ENCODE measurements at places on chromosomes 2 and 18.

DNA sequence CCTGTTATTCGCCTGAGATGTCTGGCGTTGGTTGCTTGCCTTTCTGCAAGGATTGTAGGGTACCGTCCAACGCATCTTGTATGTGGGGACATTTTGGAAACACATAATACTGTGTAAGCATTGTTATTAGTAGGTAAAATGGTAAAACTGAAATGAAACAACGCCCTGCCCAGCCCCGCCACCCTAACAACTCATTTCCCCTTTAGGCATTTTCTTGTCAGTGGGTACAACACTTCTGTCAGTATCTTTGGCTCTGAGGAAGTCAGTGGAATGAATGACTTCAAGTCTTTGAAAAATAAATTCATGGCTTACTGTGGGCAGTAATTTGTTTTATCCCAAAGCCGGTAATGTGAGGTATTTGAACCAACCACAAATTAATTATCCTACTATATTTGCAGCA is 86.0 kb downstream of the FMNL2 start:
- DNase-seq = no peak

DNA sequence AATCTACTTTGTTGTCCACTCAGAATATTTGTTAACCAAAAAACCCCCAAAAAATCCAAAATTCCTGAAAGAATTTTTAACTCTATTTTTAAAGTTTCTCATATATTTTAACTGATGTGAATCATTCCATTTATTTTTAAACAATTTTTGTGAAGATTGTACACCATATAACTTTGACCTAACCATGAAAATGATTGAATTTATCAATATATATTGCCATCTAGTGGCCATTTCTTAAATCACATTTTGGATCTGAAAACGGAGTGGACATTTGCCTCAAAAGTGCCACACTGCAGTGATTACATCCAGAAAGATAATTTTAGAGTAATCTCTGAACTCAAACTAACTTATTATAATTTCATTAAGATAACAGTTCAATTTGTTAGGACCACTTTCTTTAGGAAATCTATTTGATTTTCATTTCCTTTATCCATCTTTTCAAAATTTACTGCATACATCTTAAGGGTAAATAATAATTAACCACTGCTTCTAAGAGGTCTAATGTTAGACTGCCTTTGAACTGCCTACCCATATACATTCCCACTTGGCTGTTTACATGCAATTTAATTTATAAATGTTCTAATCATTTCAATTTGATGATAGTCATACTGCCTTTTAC is 71.1 kb downstream of the DSC3 start:
- DNase-seq = no peak

GRCh38 chr18:24321071-24321470 is 76.6 kb downstream of the OSBPL1A start:
- no peak for DNase-seq

- DNase-seq = no peak
These were observed 1.6 kb downstream of the ELAC1 start for GRCh38 chr18:50969448-50969847.

GRCh38 chr2:69683170-69683971 is 39.8 kb upstream of the AAK1 start:
- no peak for DNase-seq

GRCh38 chr2:121088251-121089165 is 196.5 kb downstream of the TFCP2L1 start:
- no peak for DNase-seq

DNA sequence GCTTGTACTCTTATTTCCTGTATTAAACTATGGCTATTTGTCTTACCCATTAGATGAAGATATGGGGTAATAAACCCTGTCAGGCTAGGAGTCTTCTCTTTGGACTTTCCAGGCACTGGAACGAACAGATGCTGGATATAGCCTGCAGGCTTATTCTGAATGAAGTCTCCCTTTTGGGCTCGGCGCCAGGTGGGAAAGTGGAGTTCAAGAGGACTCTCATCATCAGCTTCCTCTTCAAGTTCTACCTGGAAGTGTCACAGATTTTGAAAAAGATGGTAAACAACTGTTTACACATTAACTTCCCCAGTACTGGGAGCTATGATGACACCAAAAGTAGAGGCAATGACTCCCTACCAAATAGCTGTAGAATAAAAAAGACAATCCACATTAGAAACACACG is 27.9 kb downstream of the AOX1 start:
- DNase-seq = no peak

- DNase-seq = no peak
These were observed 17.3 kb upstream of the RHOB start for GRCh38 chr2:20429528-20429927.

- DNase-seq = no peak
These were observed 33.9 kb downstream of the ARHGAP25 start for GRCh38 chr2:68768461-68768860.

DNA sequence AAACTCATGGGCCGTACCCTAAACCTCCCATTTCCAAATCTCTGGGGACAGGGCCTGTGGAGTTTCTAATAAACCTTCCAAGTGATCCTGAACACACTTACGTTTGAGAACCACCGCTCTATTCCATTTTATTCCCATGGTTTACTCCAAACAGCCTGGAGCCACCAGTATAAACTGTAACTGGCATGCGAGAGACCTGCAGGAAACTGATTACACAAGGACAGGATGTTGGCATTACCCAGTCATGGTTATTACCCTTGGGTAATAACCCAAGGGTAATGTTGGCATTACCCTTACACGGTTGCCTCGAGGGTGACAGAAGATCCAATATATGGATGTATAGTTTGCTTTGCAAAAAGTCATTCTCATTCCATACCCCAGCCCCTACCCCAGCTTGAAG is 37.0 kb upstream of the YPEL5 start:
- no peak for DNase-seq

- no peak for DNase-seq
These were observed 36.0 kb downstream of the WDFY1 start for GRCh38 chr2:223909001-223909741.

- DNase-seq = no peak
These were observed 97.7 kb downstream of the PIGN start for GRCh38 chr18:62089174-62089573.

GRCh38 chr2:9373047-9373446 is 50.3 kb downstream of the ITGB1BP1 start:
- no peak for DNase-seq

- DNase-seq = no peak
These were observed 74.8 kb downstream of the ARHGAP15 start for GRCh38 chr2:143204062-143204461.

- no peak for DNase-seq
These were observed 118.7 kb downstream of the NUP35 start for GRCh38 chr2:183242937-183243336.

GRCh38 chr2:217826520-217826919 is 176.3 kb downstream of the TNS1 start:
- DNase-seq = no peak

DNA sequence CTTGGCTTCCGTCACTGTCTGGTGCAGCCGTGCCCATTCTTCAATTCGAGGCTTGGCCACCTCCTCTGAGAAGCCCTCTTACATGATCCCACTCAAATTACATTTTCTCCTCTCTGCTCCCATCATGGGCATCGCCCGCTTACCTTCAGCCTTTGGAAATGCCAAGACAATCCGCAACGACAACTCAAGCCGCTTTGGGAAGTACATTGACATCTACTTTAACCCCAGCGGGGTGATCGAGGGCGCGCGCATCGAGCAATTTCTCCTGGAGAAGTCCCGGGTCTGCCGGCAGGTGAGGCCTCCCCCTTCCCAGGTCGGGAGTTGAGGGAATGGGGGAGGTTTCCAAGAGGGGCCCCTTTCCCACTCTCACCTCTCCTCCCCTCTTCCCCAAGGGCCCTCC is 38.3 kb downstream of the MYO7B start:
- no peak for DNase-seq

- no peak for DNase-seq
These were observed 179.8 kb upstream of the TRIB2 start for GRCh38 chr2:12536976-12537375.

DNA sequence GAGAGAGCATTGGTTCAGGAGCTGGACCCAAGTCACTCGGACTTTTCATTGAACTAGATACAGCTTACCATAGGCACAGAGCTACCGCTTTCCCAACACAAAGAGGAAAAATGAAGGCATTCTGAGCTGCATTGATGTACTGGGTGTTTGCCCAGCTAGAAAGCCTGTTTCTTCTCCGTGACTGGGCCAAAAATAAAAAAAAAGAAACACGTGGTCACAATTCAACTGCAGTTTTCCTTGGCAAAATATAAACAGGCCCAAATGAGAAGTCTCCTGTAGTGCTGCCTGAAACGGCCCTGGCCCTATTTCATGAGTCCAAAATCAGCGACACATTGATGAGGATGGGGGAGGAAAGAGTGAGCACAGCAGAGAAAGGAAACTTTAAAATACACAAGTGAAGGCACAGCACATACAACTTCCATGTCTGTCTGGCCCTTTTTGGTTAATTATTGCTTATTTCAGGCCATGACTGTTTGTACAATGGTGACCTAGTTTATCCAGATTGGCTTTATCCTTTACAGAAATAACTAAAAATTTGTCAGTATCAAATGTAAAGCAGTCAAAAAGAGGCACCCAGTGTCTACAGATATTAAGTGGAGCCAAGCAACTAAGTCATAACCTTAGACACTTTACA is 179.7 kb downstream of the ICOS start:
- no peak for DNase-seq
